ENCODE measurements at places on chromosomes 7 and 10.

DNA sequence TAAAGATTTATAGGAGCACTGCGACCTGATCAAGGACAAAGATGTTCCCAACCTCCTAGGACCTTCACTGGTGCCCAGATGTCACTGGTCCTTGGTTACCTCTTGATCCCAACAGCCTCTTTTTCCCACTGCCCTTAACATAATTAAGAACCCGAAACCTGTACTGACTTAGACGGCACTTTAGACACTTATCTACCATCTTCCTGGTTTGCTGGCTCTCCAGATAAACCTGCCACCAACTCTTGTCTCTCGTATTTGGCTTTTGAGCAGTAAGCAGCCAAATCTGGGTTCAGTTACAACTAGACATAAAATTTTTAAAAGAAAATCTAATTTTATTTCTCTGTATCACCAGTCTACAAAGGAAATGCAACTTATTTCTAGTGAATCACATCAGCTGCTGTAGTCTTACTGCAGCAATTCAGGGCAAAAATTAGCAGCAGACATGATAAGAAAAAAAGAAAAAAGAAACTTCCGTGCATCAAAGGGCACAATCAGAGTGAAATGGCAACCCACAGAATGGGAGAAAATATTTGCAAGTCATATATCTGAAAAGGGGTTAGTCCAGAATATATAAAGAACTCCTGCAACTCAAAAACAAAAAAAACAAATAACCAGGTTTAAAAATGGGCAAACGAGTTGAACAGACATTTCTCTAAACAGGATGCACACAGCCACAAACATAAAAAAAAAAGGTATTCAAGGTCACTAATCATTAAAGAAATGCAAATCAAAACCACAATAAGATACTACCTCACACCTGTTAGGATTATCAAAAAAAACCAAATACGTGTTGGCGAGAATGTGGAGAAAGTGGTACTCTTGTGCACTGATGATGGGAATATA, 9.4 kb downstream of the ASB13 start:
- no peak for DNase-seq

- no peak for DNase-seq
These were observed 868 bp downstream of the MYO1G start for GRCh38 chr7:44977959-44978335.

DNA sequence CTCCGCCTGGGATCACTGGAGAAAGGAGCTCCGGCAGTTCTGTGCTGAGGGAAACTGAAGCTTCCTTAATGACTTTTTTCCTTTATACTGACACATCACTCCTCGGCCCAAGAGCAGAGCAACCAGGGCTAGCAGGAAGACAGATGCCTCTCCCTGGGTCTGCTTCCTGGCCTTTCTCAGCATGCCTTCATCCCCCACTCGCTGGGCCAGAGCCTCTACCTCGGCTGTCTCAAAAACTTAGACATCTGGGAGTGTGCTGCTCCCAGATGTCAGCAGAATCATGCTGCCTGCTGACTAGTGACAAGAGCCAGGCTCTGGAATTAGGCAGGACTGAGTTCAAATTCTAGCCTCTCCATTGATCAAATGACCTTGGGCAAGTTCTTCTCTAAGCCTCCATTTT, 24.4 kb upstream of the LRRC4 start:
- DNase-seq, result no peak

- DNase-seq, result no peak
These were observed 42.4 kb downstream of the TNS3 start for GRCh38 chr7:47539398-47540052.

DNA sequence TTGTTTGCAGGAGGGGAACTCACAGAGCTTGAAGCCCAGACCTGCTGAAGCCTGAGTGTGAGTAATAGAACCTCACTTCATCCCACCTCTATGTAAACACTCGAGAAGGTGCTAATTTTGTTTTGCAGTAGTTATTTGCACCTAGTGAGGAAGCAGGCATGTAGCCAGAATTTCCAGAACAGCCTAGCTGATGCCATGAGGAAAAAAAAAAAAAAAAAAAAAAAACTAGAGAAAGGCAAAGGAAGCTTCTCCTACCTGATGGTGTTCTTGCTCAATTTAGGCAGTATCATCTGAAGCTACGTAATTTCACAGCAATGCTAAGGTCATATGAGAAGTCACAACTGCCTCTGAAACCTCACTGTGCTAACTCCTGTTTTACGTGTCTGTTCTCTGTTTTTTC, 13.6 kb upstream of the GPR37 start:
- DNase-seq, result no peak

GRCh38 chr10:49441488-49442476, 45.9 kb upstream of the DRGX start:
- no peak for DNase-seq

GRCh38 chr10:93859049-93859655, 34.6 kb upstream of the SLC35G1 start:
- DNase-seq, result no peak

DNA sequence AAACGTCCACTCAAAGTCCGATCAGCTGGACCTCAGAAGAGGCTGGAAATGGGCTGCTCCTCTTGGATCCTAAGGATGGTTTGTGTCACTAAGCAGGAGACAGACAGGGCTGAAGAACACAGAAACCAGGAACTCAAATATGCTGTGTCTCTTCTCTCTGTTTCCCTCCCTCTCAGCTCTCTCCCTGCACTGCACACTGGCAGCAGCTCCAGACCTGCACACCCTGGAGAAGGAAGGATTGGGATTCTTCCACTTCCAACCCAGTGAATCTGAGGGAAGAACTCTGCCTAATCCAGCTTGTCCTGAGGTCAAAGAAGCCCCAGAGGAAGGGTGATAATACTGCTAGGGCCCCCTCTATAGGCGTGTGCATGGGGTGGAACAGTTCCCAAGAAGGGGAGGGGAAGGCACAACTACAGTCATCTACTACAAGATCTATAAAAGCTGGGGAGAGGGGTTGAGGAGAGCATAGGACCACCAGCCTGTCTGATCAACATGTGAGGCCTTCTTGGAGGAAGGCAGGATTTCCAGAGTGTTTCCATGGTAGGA, 22.7 kb upstream of the ZCCHC24 start:
- DNase-seq, result no peak

DNA sequence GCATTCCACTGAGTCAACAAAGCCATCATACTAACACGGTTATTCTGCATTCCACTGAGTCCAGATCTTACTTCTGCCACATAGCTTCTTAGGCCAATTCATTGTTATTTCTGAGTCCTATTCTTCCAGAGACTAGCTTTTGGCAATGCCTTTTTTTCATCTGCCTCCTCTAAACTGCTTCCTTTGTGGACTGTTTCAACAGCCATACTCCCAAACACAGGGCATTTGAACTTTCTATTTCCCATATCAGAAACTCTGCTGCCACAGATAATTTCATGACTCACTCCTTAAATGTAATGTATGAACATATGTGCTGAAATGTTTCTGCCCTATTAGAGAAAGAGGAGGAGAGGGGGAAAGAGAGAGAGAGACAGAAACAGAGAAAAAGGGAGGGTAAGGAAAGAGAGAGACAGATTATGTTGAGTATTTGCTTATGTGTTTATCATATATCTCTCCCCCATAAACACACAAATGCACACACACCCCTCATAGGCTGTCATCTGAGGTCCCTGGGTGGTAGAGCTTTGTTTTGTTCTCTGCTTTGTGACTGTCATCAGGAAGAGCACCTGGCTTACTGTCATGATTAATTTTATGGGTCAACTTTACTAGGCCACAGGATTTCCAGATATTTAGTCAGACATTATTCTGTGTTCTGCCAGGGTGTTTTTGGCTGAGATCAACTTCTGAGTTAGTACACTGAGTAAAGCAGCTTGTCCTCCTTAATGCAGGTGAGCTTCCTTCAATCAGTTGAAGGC, 308.0 kb upstream of the KCND2 start:
- DNase-seq, result no peak

- no peak for DNase-seq
These were observed 7.8 kb upstream of the ZYX start for GRCh38 chr7:143373255-143373794.

DNA sequence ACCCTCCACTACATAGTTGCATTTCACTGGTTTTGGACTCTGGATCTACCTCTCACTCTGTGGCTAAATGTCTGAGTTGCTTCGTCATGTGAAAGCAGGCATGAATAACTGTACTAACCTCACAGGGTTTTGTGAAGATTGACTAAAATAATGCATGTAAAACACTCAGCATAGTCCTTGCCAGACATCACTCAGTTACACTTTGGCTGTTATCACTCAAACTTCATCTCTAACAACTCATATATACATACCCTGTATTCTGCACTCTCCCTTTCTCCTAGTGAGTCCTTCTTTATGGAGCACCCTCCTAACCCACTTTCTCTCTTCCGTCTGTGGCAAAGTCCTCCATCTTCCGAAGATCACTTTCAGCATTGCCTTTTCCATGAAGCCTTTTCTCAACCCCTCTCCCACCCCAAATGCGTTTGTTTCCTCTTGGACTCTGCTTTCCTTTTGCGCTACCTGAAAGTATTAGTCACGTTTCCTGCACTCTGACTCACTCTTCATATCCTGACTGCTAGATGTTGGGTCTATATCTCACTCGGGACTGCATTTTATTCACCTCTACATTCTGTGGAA, 72.6 kb downstream of the OSBPL3 start:
- peak; percentile 16 for DNase-seq

DNA sequence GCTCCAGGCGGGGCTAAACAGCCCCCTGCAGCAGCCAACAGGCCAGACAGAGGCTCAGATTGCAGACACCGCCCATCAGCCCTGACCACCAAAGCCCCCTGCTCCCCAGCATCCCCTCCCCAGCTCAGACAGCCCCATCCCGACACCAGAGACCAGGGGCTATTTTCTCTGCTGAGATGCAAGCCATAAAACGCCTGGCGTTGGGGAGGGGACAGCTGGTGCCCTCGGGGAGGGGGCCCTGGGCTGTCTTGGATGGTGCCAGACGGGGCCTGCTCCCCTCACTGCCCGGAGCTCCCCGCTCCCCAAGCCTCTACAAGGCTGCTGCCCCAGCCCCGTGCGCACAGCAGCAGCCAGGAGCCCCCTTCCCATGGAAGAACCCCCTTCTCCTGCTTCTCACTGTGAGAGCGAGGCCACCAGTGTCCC, 31.8 kb downstream of the GET4 start:
- DNase-seq, result no peak

DNA sequence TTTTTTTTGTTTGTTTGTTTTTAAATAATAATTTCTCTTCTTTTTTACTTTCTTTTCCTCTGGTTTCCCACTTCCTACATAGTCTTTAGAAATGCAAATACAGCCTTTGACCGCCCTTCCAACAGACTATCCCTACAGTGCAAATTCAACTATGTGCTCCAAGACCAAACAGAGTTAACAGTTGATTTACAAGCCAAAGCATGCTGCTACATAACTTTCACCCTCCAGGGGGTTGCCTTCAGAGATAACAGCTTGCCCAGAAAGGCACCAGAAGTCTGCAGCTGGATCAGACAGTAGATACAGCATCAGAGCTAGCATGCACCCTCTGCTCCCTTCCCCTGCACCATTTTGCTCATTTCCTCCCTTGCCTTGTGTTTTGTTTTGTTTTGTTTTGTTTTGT, 539.0 kb downstream of the ZWINT start:
- DNase-seq, result no peak

- DNase-seq, result no peak
These were observed 22.7 kb downstream of the DYNC1I1 start for GRCh38 chr7:95794917-95795515.

DNA sequence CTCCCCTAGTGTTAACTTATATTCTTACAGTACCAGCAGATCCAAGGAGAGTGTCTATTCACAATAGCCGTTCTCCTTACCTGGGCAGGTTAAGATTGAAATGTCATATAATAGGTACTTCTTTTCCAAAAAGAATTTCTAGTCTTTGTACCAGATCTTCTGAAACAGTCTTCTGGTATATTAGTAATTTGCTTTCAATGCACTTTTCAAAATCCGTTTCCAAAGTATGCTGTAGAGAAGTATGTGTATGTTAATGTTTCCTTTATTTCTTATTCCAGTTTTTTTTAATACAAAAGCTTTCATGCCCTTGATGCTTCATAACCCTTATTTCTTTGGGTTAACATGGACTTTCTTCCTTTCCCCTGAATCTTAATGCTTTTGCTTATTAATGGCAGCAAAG, 188.2 kb downstream of the MLLT10 start:
- no peak for DNase-seq

DNA sequence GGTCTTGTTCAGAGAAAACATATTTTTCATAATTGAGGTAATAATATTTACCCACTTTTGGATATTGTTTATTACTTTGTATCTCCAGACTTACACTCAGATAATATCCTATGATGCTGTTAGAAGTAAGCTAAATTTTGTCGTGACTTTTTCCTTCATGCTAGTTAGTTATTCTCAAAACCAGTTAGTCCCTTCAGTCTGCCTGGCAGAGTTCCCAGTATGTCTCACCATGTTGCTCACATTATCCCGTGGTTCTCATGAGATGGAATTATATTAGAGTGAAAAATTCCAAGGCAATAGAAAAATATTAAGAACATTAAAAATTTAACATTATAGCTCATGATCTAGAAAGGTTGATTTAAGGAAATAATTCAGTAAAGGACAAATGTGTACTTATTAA, 81.5 kb upstream of the SMIM30 start:
- DNase-seq, result no peak

All from activated CD4-positive, alpha-beta T cell treated with anti-CD3 and anti-CD28 coated beads, Interleukin-2, amount 50 U/mL, for 4 hours (primary cell).